ENCODE measurements at places on chromosomes 2 and 18.

GRCh38 chr2:64698668-64699444, 45.1 kb upstream of the SERTAD2 start:
- DNase-seq = peak; percentile 55

DNA sequence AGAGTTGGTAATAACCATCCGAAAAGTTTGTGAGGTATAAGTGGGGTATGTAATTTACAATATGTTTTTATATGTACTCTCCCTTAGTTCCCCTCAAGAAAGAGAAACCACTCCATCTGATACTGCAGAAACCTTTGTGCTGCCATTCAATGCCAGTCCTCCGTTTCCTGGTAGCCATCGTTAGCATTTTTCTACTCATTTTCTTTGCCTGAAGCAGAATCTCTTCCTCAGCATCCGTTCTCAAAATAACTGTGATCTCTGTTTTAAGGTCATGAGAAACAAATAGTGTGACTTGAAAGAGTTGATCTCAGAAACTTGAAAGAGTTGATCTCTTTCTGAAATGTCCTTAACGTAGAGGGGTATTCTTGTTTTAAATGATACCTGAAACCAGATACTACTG, 996 bp downstream of the PTCD3 start:
- DNase-seq = no peak

GRCh38 chr18:13283746-13284145, 65.2 kb downstream of the LDLRAD4 start:
- DNase-seq = no peak

- DNase-seq = no peak
Observed at GRCh38 chr2:46246790-46247189, 50.4 kb upstream of the EPAS1 start.

DNA sequence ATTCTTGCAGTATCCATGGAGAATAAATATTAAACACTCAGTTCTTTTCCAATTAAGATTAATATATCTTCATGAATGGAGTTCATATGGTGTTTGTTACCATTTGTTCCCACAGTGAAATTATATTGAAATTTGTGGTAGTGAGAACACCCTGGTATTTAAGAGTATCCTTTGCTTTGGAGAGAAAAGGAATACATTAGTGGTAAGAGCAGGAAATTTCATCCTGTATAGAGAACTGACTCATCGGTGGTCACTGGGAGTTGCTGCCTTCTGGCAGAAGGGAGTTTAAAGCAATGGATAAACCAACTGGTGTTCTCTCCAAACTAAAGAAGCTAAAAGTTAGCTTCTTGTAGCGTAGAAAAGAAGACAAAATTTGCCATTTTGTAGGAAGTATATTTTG, 107.3 kb downstream of the MYO1B start:
- no peak for DNase-seq

GRCh38 chr18:44135741-44136140, 544.9 kb upstream of the SETBP1 start:
- no peak for DNase-seq

- no peak for DNase-seq
Observed at GRCh38 chr2:20224164-20224715, 690 bp downstream of the SDC1 start.

DNA sequence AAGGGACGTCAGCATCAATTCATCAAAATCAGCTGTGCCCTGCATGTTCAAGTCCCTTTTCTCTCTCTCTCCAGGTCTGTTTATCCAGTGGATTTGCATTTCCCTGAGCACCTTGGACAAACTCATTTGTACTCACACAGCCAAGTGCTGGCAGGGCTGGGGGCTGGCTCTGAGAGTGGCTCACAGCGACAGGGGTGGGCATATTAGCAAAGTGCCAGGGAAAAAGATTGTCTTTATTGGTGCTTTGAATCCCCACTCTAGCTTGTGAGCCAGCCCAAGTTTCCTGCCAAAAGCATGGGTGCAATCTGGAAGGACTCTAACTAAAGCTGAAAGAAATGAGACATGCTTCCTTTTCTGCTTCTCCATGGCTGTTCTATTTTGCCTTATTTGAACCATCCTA, 56.6 kb downstream of the ACOXL start:
- no peak for DNase-seq

DNA sequence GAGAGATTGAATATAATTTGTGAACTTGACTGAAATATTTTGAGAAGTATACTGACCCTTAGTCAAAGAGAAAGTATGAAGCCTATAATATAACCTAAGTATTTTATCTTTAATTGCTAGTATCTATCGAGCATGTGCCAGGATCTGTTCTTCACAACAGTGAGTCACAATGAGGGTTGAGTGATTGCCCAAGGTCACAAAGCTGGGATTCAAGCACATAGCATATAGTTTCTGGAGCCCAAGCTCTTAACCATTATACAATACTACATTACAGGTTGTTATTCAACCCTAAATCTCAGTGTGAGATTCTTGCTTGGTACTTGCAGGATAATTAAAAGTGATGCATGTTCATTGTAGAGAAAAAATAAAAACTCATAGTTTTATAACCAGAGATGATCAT, 97.2 kb downstream of the RAB3GAP1 start:
- no peak for DNase-seq

DNA sequence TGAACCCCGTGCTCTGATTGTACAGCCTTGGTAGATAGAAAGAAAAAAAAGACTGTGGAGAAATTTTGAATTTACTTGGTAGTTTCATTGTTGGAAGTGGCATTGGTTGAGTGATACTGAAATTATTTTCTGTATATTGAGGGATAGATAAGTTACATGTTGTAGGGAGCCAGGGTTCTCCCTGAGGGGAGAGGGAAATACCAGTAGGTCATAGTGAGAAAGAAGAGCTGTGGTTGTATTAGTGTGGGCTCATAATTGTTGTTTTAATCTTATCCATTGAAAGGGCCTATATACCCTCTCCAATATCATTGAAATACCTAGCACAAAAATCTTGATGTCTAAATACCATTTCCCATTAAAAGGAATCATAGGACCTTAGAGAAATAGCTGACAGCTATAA, 16.9 kb upstream of the RAB31 start:
- no peak for DNase-seq

- DNase-seq = no peak
Observed at GRCh38 chr18:35050705-35051195, 9.5 kb downstream of the MAPRE2 start.

- no peak for DNase-seq
Observed at GRCh38 chr18:34707670-34708069, 2.4 kb upstream of the DTNA start.

All from CD4-positive, alpha-beta T cell treated with Interleukin-4 for 4 hours (primary cell).